ENCODE measurements at places on chromosomes 2 and 18.
A peak's percentile ranks its signal among the peaks of the same experiment; 100 is the strongest.

DNA sequence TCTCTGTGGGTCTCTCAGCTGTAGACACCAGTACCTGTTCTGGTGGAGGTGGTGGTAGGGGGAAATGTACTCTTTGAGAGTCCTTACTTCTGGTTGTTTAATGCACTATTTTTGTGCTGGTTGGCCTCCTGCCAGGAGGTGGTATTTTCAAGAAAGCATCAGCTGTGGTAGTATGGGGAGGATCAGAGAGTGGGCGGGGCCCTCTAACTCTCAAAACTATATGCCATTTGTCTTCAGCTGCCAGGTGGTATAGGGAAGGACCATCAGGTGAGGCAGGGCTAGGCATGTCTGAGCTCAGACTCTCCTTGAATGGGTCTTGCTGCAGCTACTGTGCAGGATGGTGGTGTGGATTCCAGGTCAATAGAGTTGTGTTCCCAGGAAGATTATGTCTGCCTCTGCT, 1100.8 kb downstream of the CNTNAP5 start:
- no peak for DNase-seq

- no peak for DNase-seq
Measured at GRCh38 chr2:107001964-107002696, 116.2 kb upstream of the ST6GAL2 start.

DNA sequence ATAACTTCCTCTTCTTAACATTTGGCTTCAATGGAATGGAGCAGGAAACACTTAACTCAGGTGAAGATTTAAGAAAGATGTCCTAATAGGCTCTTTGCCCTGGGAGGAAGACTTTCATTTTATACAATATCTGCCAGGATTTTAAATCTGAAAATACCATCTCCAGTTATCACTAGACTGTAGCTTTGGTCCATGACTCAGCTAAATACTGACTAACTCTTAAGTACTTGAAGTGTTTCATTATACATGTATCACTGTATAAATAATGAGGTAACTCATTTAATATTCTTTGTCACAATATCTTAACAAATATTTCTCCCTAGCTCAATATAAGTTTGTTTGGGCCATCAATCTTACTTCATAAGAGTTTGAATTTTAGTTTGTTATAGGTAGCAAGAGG, 34.7 kb downstream of the RBKS start:
- DNase-seq, result peak; percentile 35

- DNase-seq, result no peak
Measured at GRCh38 chr2:210366675-210367080, 51.7 kb upstream of the MYL1 start.

DNA sequence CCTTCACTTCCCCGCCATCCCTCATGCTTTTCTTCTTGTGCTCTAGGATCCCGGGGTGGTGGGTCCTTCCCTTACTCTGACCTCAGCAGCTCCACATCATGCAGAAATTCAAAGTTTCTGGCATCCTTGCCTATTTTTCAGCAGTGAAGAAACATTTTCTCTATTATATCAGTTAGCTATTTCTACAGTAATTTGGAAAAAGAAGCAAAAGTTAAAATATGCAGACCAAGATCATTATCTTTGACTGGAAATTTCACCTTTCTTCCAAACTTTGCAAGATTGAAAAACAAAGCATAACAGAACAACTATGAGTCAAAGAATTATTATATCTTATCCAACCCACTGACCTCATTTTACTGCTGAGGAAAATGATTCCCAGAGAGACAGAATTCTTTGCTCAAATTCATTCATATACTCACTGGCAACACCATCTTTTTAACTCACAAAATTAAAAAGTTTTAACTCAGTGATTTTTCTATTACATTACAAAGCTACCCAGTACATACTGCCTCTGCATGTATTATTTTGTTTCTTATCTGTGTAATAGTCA, 40.5 kb downstream of the ANTXR1 start:
- DNase-seq, result no peak

Measured in activated CD4-positive, alpha-beta T cell treated with anti-CD3 and anti-CD28 coated beads, Interleukin-2, amount 50 U/mL, for 16 hours (primary cell).